Sciatic nerve (tissue), 2 donors: ENCODE measurements at places on chromosomes 3 and 15. TPM values are rescaled to one million over a fixed set of nuclear protein-coding genes. Genes with fewer than 3 reads are reported as not detected.

DNA sequence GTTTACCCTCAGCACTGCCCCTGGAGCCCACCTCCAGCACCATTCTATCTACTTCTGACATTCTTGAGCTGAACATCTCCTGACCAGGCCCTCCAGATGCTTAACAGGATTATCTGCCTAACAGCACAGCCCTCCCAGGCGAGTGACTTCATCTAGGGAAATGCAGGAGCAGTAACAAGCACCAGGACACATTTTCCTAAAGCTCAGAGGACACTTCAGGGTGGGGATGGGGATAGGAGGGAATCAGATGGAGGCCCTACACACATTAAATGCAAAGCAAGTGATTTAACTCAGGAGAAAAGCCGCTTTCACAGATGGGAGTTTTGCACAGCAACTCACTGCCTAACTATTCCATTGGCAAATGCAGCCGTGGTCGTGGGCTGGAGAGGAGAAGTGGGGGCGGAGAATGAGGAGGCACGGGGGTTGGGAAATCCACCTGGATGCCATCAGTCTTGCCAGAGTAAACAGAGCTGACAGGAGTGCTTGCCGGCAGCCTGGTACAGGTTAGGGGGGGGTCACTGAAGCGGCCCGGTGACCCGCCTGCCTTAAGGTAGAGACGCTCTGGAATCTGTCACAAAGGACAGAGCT lies 21.3 kb upstream of the BNC1 start:
- DNase-seq = no peak

- DNase-seq = no peak
Observed at GRCh38 chr3:170999737-171000242, 26.7 kb downstream of the SLC2A2 start.

GRCh38 chr3:187979564-187979963 lies 174.4 kb upstream of the LPP start:
- no peak for DNase-seq

DNA sequence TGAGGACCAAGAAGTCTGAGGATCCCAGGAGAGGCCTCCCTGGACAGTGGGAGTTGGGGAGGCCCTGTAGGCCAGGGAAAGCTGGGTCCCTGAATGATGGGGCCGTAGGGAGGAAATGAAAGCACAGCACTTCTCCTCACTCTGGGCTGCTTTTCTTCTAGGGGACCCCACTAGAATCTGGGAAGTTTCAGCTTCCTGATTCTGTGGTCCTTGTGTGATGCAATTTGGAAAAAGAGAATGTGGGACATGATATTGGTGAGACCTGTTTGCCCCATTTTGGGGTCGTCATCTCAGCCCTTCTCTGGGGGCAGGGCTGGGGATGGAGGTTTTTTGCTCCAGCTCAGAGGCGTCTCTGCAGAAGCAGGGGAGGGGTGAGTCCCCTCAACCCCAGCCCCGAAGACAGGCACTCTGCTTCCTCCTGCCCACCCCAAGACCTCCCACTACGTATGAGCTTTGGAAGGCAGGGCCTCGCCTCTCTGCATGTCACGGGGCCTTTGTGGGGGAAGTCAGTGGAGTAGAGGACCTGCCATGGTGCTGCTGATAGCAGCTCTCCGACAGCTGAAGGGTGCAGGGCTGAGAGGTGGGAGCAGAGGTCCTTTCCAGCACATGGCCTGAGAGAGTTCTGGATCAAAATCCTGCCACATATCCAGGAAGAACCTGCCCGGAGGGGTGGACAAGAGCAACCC lies 1.5 kb upstream of the SNX22 start:
- no peak for DNase-seq

GRCh38 chr3:62809369-62809768 lies 65.8 kb downstream of the CADPS start:
- no peak for DNase-seq

DNA sequence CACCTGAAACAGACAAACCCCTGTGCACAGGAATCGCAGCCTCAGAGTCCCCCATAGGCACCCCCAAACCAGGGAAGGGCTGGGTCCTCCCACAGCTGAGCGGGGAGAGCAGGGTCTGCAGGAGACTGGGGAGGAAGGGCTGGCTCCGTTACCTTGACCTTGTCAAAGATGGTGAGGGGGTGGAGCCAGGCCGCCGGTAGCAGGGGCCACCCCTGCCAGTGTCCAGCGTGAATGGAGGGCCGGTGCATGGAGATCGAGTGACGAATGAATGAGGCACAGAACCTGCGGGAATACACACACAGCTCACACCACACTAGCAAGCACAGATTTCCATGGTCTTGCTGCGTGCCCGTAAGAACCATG lies 102.2 kb downstream of the TMEM266 start:
- no peak for DNase-seq

- DNase-seq = no peak
Observed at GRCh38 chr3:67648229-67648628, 6.2 kb downstream of the SUCLG2 start.

DNA sequence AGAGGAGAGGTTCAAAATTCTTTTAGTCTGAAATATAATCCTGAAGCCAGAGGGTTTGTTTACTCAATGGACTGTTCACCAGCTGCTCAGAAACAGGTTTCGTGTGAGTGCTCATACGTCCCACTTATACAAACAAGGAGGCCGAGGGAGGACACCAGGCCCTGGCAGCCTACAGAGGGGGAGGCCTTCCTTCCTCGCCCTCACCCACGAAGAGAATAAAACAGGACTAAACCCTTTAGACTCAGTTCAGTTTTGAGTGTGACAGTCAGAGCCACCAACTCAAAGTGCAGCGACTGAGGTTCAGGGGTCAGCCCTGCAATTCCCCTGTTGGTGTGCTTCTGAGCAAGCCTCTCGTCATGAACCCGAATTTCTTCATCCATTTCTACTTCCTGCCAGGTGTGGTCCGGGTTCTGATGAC lies 17.3 kb downstream of the FAM174B start:
- DNase-seq = no peak

- no peak for DNase-seq
Observed at GRCh38 chr3:60399292-60399691, 852.0 kb downstream of the FHIT start.

CLDN11 gene
- total RNA-seq = 88.2 TPM

- no peak for DNase-seq
Observed at GRCh38 chr15:52098323-52098722, 14.3 kb downstream of the BCL2L10 start.

CNTN3 gene
- total RNA-seq = 3.7 TPM

DNA sequence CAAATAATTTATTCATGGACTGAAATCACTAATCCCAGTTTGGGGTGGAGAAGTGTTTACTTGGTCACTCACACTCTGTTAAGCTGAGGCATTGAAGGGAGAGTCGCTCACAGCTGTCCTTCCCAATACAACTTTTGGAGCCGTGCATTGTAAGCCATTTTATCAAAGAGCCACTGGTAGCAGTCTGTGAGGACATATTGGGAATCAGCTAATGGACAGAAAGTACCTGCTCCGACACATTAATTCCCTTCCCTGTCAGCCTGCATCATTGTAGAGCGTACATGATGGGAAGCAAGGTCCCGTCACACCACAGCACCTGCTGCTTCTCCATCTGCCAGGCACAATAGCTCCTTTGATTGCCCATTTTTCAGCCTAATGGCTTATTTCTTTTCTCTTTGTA lies 643.2 kb downstream of the SQOR start:
- no peak for DNase-seq
